Peyer's patch (tissue), 4 donors: ENCODE measurements at places on chromosomes 3 and 15. TPM values are rescaled to one million over a fixed set of nuclear protein-coding genes. Genes with fewer than 3 reads are reported as not detected.
A peak's percentile ranks its signal among the peaks of the same experiment; 100 is the strongest.

Gene UBA3
- 28.9 TPM for total RNA-seq

Gene TOPBP1
- total RNA-seq = 47.5 TPM

Gene ARRDC4
- 101 TPM for total RNA-seq

Gene PIERCE2
- not detected for total RNA-seq

Gene HOMER2
- 4.1 TPM for total RNA-seq

DNA sequence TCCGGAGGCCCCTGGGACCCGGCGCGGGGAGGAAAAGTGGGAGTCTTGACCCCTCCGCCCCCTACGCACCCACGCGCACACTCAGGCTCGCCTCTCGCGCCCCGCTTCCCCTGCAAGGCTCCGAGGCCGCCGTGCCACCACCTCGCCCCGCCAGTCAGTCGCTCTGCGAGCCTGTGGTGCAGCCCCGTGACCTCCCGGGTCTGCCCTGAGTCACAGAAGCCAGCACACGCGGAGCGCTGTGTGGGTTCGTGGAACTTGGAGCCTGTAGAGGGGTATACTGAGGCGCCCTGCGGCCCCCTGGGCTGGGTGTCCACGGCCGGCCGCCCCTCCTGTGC lies 380 bp upstream of the ALS2CL start:
- H3K27ac ChIP-seq = peak overlapping the region; percentile 75
- peak overlapping the region; percentile 62 for H3K4me3 ChIP-seq
- H3K27me3 ChIP-seq = no peaks in the 10 kb centered on the region
- no peaks in the 10 kb centered on the region for H3K36me3 ChIP-seq
- peak; percentile 68 for DNase-seq
- H3K4me1 ChIP-seq = peaks cover 4% of the 10 kb centered on the region

DNA sequence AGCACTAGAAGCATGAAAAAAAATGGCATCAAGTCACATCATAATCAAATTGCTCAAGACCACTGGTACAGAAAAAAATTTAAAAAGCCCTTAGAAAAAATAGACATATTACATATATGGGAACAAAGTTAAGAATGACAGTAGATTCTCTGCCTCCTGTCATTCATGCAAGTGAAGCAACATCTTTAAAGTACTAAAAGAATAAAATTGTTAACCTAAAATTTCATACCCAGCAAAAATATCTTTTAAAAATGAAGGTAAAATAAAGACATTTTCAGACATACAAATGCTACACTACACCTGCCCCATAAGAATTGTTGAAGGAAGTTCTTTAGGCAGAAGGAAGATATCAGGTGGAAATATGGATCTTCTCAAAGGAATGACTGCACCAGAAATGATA lies 55.9 kb downstream of the THSD4 start:
- no peaks in the 10 kb centered on the region for H3K36me3 ChIP-seq
- no peak for DNase-seq
- H3K4me3 ChIP-seq = no peak overlapping the region
- H3K27ac ChIP-seq = no peak overlapping the region

- H3K4me1 ChIP-seq = no peaks in the 10 kb centered on the region
- H3K4me3 ChIP-seq = no peak overlapping the region
- no peak for DNase-seq
Measured at GRCh38 chr3:128068156-128068620, 16.0 kb downstream of the SEC61A1 start.

GRCh38 chr3:113405180-113405579 lies 36.1 kb downstream of the CFAP44 start:
- no peaks in the 10 kb centered on the region for H3K27me3 ChIP-seq
- H3K36me3 ChIP-seq = peaks cover 13% of the 10 kb centered on the region
- H3K4me1 ChIP-seq = no peaks in the 10 kb centered on the region

DNA sequence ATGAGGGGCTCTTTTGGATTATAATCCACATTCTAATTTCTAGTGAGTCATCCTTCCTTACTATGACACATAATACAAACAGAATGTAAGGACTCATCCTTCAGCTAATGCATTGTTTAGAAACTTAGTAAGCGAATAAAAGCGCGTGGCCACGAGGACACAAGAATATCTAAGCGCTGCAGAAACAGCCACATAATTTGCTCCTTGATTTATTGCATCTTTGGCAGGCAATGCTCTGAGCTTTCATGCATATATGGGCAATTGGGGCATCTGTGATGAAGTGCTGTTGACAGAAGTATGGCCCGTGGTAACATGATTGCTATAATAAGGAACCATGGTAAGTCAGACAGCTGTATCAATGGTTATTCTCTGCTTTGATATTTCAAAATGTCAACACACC lies 191.3 kb upstream of the ZNF385D start:
- no peak overlapping the region for H3K4me3 ChIP-seq
- H3K27ac ChIP-seq = no peak overlapping the region
- H3K4me1 ChIP-seq = no peaks in the 10 kb centered on the region
- no peak for DNase-seq
- no peaks in the 10 kb centered on the region for H3K27me3 ChIP-seq

GRCh38 chr3:56839784-56840715 lies 38.3 kb upstream of the ARHGEF3 start:
- no peaks in the 10 kb centered on the region for H3K36me3 ChIP-seq
- no peak for DNase-seq
- no peak overlapping the region for H3K27ac ChIP-seq
- H3K4me1 ChIP-seq = no peaks in the 10 kb centered on the region
- H3K4me3 ChIP-seq = no peak overlapping the region

GRCh38 chr3:42771271-42771670 lies 1.8 kb downstream of the CCDC13 start:
- H3K4me1 ChIP-seq = peaks cover 5% of the 10 kb centered on the region
- H3K4me3 ChIP-seq = no peak overlapping the region
- H3K27ac ChIP-seq = no peak overlapping the region
- no peaks in the 10 kb centered on the region for H3K36me3 ChIP-seq

- H3K27me3 ChIP-seq = no peaks in the 10 kb centered on the region
- no peaks in the 10 kb centered on the region for H3K36me3 ChIP-seq
- no peak overlapping the region for H3K4me3 ChIP-seq
- DNase-seq = no peak
- H3K4me1 ChIP-seq = no peaks in the 10 kb centered on the region
Measured at GRCh38 chr3:143024351-143024960, 23.1 kb downstream of the U2SURP start.

DNA sequence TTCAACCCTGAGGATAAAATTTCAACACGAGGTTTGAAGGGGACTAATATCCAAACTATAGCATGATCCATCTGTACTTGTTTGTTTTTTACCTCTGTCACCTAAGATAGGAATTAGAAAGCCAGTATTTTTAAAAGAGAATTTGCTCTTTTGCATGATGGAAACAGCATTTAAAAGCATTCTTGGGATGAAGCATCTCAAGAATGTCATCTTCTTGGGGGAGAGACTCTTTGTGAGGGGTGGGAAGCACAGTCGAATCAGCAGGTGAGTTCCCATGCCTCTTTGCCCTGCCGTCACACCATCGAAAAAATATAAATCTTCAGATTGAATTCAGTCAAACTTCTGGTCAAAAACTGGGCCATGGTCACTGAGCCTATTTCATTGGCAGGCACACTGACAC lies 55.3 kb upstream of the BCHE start:
- H3K4me1 ChIP-seq = no peaks in the 10 kb centered on the region
- H3K27ac ChIP-seq = no peak overlapping the region
- no peaks in the 10 kb centered on the region for H3K36me3 ChIP-seq
- H3K27me3 ChIP-seq = no peaks in the 10 kb centered on the region

- DNase-seq = no peak
- H3K27ac ChIP-seq = no peak overlapping the region
- H3K36me3 ChIP-seq = no peaks in the 10 kb centered on the region
- H3K4me1 ChIP-seq = no peaks in the 10 kb centered on the region
Measured at GRCh38 chr3:160134964-160135363, 90.3 kb upstream of the C3orf80 start.

- no peak overlapping the region for H3K27ac ChIP-seq
- no peak overlapping the region for H3K4me3 ChIP-seq
- no peaks in the 10 kb centered on the region for H3K4me1 ChIP-seq
- H3K27me3 ChIP-seq = no peaks in the 10 kb centered on the region
- H3K36me3 ChIP-seq = no peaks in the 10 kb centered on the region
Measured at GRCh38 chr3:31776016-31776415, 205.0 kb downstream of the OSBPL10 start.

- DNase-seq = no peak
- H3K27ac ChIP-seq = no peak overlapping the region
- no peak overlapping the region for H3K4me3 ChIP-seq
- H3K36me3 ChIP-seq = no peaks in the 10 kb centered on the region
- H3K27me3 ChIP-seq = no peaks in the 10 kb centered on the region
- H3K4me1 ChIP-seq = no peaks in the 10 kb centered on the region
Measured at GRCh38 chr3:127458696-127459604, 131.6 kb downstream of the TPRA1 start.

DNA sequence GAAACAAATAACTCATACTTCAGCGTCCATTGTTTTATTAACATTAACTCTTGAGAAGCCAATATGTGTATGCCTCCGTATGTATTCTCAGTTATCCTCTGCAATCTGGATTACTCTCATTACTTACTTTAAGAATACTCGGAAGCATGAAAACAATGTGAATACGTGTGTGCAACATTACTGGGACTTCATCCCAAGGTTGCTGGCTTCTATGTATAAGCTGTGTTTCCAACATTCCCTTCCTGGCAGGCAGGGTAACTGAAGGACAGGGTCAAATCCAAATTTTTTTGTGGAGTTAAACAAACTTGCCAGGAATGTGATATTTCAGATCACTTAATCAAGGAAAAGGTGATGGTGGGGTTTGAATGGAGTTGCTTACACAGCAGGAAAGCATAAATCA lies 34.5 kb upstream of the NR1I2 start:
- DNase-seq = no peak
- no peaks in the 10 kb centered on the region for H3K4me1 ChIP-seq
- no peak overlapping the region for H3K4me3 ChIP-seq
- no peaks in the 10 kb centered on the region for H3K36me3 ChIP-seq
- no peaks in the 10 kb centered on the region for H3K27me3 ChIP-seq

DNA sequence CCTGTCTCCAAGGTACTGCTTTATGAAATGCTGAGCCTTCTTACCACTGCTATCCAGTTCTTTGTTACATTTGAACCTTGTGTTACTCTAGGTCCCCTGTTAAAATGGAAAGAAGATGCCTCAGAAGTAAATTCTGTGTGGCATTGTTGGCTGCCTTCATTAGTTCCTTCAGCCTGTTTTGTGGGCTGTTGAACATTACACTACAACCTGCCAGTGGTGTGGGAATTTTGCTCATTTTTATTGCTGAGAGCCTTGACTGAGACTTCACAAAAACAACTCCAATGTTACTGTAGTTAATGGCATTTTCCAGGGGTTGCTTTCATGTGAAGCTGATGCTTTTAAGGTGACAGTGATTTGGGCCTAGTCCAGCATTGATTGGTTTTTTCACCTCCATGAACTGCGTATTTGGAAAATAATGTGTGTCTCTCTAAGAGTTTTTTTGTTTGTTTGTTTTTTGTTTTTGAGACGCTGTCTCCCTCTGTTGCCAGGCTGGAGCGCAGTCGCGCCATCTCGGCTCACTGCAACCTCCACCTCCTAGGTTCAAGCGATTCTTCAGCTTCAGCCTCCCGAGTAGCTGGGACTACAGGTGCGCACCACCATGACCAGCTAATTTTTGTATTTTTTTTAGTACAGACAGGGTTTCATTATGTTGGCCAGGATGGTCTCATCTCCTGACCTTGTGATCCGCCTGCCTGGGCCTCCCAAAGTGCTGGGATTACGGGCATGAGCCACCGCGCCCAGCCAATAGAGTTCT lies 4.3 kb downstream of the MAPK6 start:
- no peaks in the 10 kb centered on the region for H3K27me3 ChIP-seq
- H3K27ac ChIP-seq = no peak overlapping the region
- no peak overlapping the region for H3K4me3 ChIP-seq
